ENCODE measurements at places on chromosomes 11 and 22. TPM values are rescaled to one million over a fixed set of nuclear protein-coding genes. Genes with fewer than 3 reads are reported as not detected.
A peak's percentile ranks its signal among the peaks of the same experiment; 100 is the strongest.

DNA sequence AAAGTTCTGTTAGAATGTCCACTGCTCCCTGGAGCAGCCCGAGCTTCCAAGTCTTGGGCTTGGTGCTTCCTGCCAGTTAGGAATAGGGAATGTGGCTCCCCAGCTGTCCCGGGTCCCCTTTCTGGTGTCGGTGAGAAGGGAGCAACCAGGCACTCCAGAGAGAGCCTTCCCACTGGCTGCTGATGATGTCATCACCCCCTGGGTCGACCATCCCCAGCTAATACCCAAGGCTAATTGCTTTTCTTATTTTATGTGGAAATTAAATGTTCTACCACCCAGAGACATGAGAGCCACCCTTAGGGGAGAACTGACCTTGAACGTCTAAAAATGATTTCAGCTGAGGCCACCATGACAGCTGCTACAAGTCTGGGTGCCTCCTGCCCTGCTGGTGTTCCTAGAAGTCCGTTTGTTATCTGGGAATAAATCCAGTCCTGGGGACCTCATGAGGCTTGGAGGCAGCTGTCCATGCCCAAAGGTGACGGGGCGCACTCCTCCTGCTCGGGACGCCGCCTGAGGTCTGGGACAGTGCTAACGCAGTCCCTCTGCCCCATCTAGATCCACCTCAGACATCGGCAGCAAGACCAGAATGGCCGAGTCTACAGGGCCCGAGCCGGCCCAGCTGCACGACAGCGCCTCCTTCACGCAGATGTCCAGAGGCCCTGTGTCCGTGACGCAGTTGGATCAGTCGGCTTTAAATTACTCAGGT is 42.3 kb downstream of the C11orf91 start:
- no peak overlapping the region for H3K4me3 ChIP-seq
- H3K4me1 ChIP-seq = no peaks in the 10 kb centered on the region
- no peak for DNase-seq

DNA sequence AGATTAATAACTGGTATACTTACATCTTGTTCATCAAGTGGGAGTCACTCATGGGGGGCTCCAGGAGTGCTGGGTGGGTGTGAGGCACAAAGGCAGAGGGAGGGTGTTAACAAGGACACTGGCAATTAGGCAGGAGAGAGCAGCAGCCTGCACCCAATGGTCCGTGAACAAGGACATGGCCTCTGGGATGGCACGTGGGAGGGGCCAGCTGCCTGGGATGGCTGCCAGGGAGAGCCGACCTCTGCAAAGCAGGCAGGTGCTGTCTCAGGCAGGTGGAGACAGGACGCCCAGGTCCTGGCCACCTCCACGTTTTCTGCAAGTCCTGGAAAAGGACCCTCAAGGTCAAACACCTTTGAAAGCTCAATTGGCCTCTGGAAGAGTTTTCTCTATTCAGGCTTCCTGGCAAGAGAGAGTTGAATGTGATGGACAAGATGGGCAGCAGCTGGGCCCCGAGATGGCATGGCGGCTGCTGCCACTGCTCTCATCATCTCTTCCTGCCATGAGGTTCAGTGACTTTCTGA is 257.1 kb downstream of the BUD13 start:
- no peak overlapping the region for H3K27ac ChIP-seq
- no peaks in the 10 kb centered on the region for H3K36me3 ChIP-seq
- no peaks in the 10 kb centered on the region for H3K27me3 ChIP-seq
- H3K4me1 ChIP-seq = no peaks in the 10 kb centered on the region
- no peak for DNase-seq
- H3K4me3 ChIP-seq = no peak overlapping the region

DNA sequence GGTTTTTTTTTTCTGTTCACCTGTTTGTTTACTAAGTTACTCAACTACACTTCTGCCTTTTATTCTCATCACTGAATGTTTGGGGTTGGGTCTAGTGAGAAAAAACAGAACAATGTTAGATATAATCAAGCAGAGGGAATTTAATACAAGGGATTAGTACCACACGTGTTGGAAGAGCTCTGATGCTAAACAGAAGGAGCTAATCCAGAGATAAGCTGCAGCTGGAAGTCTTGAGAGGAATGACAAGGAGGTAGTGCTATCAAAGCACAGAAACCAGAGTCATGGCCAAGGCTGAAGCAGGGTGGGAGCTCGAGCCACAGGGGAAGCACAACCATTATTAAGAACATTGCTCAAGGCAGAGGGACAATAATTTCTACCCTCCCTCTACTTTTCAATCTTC is 604.1 kb upstream of the ANO5 start:
- H3K27ac ChIP-seq = no peak overlapping the region
- DNase-seq = no peak
- H3K4me3 ChIP-seq = no peak overlapping the region
- H3K36me3 ChIP-seq = no peaks in the 10 kb centered on the region

DNA sequence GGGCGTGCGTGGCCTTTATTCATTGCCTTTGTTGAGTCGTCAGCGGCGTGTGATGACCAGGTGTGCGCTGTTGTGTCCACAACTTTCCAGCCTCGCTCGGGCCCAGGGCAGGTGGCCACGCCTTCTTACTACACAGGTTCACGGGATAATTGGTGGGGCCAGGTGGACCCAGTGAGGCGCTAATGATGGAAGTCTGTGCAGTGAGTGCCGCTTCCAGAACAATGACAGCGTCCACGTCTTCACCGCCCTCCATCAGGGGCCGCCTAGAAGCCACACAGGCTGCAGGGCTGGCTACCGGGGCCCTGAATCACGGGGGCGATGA is 1197.3 kb downstream of the BRD1 start:
- no peaks in the 10 kb centered on the region for H3K4me1 ChIP-seq
- H3K4me3 ChIP-seq = no peak overlapping the region
- no peaks in the 10 kb centered on the region for H3K36me3 ChIP-seq

DNA sequence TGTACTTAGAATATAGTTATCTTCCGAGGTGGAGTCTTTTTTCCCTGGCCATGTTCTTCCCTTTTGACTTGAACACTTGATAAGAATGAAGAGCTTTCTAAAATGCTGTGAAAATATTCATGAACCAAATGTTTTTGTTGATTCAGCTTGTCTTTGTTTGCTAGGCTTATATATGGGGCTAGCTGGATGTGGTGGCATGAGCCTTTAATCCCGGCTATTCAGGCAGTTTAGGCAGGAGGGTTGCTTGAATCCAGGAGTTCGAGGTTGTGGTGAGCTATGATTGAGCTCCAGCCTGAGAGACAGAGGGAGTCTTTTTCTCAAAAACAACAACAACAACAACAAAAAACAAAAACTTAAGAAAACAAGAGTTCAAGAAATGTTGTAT is 23.1 kb downstream of the CBL start:
- no peak for DNase-seq
- H3K27ac ChIP-seq = no peak overlapping the region
- H3K27me3 ChIP-seq = no peaks in the 10 kb centered on the region

- H3K4me3 ChIP-seq = no peak overlapping the region
- H3K27me3 ChIP-seq = no peaks in the 10 kb centered on the region
- no peaks in the 10 kb centered on the region for H3K36me3 ChIP-seq
- H3K4me1 ChIP-seq = peaks cover 57% of the 10 kb centered on the region
- peak overlapping the region; percentile 97 for H3K27ac ChIP-seq
Observed at GRCh38 chr22:39176714-39177455, 24.4 kb upstream of the CBX7 start.

GRCh38 chr11:57668434-57668782 is 494 bp downstream of the ZDHHC5 start:
- H3K4me3 ChIP-seq = peak overlapping the region; percentile 94
- H3K4me1 ChIP-seq = peaks cover 15% of the 10 kb centered on the region

DNA sequence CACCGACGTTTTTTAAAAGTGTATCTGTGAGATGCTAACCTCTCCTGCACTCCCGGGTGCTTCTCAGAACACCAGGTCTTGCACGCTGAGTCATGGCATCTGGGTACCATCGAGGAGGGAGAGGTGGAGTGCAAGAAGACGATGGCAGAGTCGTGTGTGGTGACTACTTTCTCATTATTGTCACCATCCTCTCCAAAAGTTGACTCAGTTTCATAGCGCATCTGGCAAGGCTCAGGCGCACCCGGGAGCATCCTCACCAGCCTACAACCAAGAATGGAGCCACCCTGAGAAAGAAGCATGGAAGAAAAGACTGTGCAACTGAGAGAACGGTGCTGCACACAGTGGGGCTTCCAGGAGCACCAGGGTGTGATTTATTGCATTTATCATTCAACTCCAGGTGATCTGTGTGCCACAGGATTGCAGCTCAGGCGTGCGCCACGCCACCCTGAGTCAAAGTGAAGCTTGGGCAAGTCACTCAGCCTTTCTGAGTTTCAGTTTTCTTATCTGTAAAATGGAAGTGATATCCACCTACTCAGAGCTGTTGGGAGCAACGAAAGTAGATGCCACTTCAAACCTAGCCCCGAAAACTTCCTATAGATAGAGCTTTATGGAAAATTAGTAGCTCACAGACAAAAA is 65.4 kb downstream of the LINC01488 start:
- no peaks in the 10 kb centered on the region for H3K4me1 ChIP-seq
- H3K27me3 ChIP-seq = no peaks in the 10 kb centered on the region
- H3K36me3 ChIP-seq = no peaks in the 10 kb centered on the region
- no peak overlapping the region for H3K4me3 ChIP-seq

GRCh38 chr11:71188073-71188472 is 64.3 kb downstream of the SHANK2 start:
- no peaks in the 10 kb centered on the region for H3K4me1 ChIP-seq
- no peak overlapping the region for H3K27ac ChIP-seq
- no peaks in the 10 kb centered on the region for H3K36me3 ChIP-seq
- no peak for DNase-seq

DNA sequence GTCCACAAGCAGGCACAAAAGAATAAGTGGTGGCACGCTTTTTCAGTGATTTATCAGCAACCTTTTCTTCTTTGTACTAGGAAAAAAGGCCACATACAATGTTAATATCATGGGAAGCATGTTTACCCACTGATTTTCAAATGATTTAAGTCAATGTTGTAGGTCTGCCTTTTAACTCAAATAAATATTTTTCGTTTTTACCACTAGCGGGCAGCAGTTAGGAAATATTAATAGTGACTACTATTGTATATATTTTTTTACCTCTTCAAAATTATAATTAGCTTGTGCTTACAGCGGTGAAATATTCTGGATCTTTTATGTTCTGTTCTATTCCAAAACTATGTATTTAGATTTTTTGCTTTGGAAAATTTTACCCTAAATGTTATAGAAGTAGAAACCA is 6.4 kb upstream of the SLC17A6 start:
- DNase-seq = no peak
- H3K27ac ChIP-seq = no peak overlapping the region
- H3K27me3 ChIP-seq = no peaks in the 10 kb centered on the region
- no peaks in the 10 kb centered on the region for H3K4me1 ChIP-seq
- H3K4me3 ChIP-seq = no peak overlapping the region
- no peaks in the 10 kb centered on the region for H3K36me3 ChIP-seq

- H3K4me1 ChIP-seq = 0 out of 2 replicates have a peak, but pooled peaks cover 4% of the 10 kb centered on the region
- no peak overlapping the region for H3K4me3 ChIP-seq
- DNase-seq = no peak
- no peak overlapping the region for H3K27ac ChIP-seq
Observed at GRCh38 chr11:63862923-63863322, 24.0 kb downstream of the MARK2 start.

Gene DUSP8
- 5.5 TPM for total RNA-seq

Gene APOA5
- total RNA-seq = 0.39 TPM

Gene PNPLA3
- 4.9 TPM for total RNA-seq

Gene SLC25A45
- total RNA-seq = 9.8 TPM

Gene VWCE
- total RNA-seq = 0.51 TPM

Gene RFPL2
- not detected for total RNA-seq

Gene OR52H1
- total RNA-seq = 0.15 TPM

Gene GAL
- 16.5 TPM for total RNA-seq
